Mesothelial cell of epicardium (in vitro differentiated cells): ENCODE measurements at places on chromosomes 11 and 22.

- DNase-seq = no peak
Measured at GRCh38 chr11:125139778-125140177, 24.8 kb upstream of the PKNOX2 start.

GRCh38 chr22:26892166-26893041, 235.0 kb downstream of the MIAT start:
- DNase-seq = no peak

- DNase-seq = no peak
Measured at GRCh38 chr11:614021-614622, 1.6 kb downstream of the IRF7 start.

- peak; percentile 66 for DNase-seq
Measured at GRCh38 chr11:10305262-10305963, 540 bp downstream of the ADM start.

- no peak for DNase-seq
Measured at GRCh38 chr11:12214751-12215150, 104.4 kb downstream of the MICAL2 start.

GRCh38 chr11:134751031-134751585, 339.1 kb upstream of the B3GAT1 start:
- DNase-seq = no peak

DNA sequence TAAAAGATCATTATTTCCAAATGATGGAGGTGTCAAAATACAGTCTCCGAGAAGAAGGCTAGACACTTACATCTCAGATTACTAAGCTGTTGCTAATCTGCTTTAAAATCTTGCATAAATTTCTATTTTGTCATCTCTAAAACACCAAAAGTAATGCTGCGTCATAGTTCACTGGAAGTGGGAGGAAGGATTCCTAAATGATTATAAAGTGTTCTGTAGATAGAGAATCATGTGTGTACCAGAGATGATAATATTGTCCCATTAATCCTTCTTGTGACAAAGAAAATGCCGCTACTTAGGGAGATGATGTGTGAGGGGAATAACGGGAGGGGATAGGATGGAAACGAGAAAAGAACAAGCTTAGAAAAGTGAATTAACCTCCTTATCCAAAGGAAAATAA, 268.6 kb downstream of the JRKL start:
- DNase-seq = no peak

- DNase-seq = no peak
Measured at GRCh38 chr11:134862105-134862502, 450.1 kb upstream of the B3GAT1 start.

- DNase-seq = peak; percentile 84
Measured at GRCh38 chr22:41448189-41448808, 1.7 kb upstream of the TOB2 start.

DNA sequence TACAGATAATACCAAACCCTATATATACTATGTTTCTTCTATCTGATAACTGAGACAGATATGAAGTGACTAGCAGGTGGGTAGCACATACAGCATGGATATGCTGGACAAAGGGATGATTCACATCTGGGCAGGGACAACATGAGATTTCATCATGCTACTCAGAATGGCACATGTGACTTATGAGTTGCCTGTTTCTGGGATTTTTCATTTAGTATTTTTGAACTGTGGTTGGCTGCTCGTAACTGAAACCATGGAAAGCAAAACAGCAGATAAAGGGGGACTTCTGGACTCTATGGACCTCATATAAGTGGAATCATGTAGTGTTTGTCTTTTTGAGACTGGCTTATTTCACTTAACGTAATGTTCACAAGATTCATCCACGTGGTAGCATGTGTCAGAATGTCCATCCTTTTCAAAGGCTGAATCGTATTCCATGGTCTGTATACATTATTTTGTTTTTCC, 883.0 kb downstream of the TBC1D22A start:
- no peak for DNase-seq

DNA sequence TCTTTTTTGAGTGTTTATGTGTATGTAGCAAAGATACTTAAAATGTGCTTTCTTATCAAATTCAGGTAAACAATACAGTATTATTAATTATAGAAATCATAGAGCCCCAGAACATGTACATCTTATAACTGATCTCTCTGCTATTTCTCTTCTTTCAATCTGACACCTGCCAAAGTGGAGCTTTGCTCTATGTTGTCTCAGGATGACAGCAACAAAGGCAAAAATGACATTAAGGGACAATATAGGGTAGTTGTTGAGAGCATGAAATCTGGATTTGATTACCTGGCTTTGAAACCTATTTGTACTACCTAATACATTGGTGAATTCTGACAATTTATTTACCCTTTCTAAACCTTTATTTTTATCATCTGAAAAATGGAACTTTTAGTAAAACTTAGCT, 7.0 kb downstream of the OR5J2 start:
- no peak for DNase-seq

DNA sequence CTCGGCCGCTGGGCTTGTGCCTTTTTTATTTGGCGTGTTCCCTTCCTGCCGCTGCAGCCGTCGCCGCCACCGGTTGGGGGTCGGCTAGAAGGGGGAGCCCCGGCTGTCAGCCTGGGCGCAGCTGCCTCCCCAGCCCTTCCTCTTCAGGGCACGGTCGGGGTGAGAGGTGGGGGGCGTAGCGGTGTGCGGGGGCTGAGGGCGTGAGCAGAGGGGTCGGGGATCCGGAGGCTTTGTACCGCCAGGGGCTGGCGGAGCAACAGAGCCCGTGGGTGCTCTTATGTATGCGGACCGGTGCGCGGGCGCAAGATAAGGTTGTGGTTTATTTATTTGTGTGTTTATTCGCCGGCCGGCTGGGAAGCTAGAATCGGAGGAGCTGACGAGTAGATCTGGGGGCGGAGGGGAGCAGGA, 477 bp downstream of the ZBTB16 start:
- no peak for DNase-seq

DNA sequence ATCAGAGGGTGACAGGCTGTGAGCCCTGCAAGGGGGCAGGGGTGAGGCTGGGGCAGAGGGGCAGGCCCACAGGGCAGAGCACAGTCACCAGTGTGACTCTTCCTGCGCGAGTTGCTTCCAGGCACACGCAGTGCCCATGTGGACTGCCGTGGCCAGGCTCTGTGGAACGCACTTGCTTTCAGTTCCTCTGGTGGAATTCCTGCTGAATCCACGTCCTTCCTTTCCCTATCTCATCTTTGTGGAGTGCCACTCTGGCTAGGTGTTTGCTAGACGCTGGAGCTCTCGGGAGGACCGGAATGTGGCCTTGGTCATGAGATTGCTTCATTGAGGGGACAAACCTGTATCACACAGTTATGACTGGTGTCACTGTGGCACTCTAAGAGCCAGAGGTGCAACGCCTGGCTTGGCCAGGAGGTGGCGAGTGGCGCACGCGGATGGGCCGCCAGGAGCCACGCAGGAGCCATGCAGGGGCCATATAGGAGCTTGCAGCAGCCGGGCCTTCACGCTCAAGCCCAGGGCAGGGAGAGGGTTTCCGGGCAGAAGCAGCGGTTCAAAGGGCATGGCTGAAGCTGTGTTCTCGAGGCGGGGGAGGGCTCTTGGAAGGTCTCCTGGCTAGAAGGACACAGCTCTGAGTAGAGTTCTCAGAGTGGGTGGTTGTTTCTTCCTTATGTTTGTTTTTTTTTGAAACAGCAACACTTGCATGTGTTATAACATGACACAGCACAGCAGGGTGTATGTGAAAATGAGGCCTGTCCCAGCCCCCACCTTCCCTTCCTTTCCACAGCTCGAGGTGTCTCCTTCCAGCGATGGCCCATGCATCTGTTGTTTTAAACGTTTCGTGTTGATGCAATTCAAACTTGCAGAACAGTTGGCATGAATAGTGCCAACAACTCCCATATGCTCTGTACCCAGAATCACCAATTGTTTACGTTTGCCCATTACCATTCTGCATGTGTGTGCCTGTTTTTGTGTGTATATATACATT, 36.2 kb downstream of the TBC1D22A start:
- peak; percentile 83 for DNase-seq

DNA sequence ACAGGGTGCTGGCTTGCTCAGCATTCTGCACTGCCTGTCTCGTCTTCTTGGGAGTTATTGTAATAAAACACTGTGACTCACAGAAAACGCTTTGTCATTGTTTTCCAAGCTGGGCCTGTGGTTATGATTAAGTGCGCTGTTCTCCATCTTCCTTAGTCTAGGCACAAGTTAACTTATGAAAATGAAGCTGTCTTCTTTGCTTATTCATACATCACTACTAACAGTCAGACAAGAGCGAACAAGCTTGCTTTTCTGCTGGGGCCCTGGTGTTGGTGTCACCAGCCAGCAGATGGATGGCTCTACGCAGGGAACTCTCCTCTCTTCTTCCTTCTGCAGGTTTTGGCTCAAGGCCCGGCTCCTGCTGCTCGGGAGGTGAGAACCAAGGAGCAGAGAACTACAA, 380.1 kb upstream of the SYN3 start:
- peak; percentile 61 for DNase-seq

DNA sequence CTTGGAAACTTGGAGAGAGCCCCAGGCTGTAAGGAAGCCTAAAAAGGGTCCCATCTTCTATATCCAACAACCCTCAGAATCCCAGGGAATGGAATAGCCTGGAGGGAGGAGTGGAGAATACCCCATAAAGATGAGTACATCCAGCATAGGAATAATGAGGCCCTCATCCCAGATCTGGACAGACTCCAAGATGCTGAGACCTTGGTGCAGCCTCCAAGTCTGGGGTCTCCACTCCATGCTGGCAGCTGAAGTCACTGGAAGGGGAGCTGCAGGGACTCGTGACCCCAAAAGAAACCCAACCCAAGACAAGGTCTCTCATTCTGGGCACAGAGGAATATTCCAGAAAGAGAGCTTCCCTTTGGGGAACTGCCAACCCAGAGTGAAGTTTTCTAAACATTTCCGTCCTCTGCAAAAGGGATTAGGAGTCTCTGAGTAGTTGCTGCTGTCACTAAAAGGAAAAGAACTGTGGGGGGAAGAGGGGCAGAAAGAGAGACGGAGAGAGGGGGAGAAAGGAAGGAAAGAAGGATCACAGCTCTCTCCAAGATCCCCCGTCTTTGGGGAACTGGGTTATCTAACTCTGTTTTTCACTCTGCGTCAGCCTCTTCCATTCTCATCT, 589 bp downstream of the SCGB1A1 start:
- no peak for DNase-seq

- DNase-seq = no peak
Measured at GRCh38 chr11:46808799-46809431, 37.2 kb downstream of the CKAP5 start.

DNA sequence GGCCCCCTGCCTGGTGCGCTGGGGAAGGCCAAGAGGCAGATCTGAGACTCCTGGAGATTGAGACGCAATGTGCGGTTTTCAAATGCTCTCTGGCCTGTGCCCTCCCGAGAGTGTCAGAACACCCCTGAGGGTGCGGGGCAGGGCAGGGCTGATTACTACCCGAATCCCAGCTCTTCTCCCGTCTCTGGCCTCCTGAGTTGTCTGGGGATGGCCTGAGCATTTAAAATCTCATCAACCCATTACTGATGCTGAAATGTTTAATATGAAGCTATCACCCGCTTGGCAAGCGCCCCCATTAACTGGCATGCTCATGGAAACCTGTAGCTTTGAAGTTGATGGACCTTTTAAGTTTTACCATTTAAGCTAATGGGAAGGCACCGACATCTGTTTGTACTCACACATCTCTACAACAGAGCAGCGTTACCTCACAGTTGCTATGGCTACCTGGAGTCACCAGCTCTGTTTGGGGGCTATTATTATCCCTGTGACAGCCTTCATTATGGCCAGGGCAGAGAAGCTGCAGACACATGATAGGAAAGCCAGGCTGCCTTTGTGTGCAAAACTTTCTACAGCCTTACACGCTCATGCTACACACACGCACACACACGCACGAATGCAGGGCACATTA, 3.6 kb upstream of the MB start:
- DNase-seq = no peak

DNA sequence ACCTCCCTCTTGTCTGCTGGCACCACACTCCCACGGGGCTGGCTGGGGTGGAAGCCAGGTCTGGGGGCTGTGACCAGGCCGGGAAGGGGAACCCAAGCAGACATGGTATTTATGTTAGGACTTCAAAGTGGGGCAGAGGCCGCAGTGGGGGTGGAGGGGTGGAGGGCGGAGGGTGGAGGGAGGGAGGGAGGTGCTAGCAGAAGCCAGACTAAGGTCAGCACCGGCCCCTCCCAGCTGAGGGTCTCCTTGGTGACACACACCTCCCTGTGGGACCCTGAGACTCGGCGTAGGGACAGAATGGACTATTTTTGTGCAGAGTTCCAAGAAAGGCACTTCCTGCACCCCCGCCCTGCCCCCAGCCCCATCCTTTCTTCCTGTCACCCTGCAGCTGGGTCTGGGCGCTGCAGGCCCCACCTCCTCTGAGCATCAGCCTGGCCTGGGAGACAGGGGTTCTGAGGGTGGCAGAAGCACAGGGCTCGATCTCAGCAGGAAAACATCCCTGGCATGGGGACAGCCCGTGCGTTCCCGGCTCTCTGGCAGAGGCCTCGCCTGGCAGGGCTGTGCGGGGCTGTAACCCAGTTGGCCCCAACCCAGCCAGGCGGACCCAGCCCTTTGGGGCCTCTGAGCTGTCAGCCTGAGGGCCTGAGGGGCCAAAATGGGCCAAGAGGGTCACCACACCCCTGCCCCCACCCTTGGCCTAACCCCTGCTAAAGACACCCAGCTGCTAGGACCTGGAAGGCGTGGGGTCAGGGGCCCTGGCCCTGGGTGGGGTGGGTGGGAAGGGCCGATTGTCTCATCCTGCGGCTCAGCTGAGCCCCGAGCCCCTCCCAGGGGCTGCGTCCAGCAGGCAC, 9.6 kb upstream of the CD248 start:
- no peak for DNase-seq

- no peak for DNase-seq
Measured at GRCh38 chr11:107385361-107385981, 72.2 kb downstream of the CWF19L2 start.

GRCh38 chr11:120689596-120690275, 178.2 kb downstream of the GRIK4 start:
- no peak for DNase-seq

GRCh38 chr11:75644946-75645345, 23.9 kb downstream of the MAP6 start:
- no peak for DNase-seq

GRCh38 chr11:3927129-3927796, 71.8 kb downstream of the STIM1 start:
- no peak for DNase-seq

GRCh38 chr11:44592125-44592940, 26.9 kb downstream of the CD82 start:
- no peak for DNase-seq

GRCh38 chr11:126440792-126441514, 85.5 kb downstream of the ST3GAL4 start:
- DNase-seq = peak; percentile 81

DNA sequence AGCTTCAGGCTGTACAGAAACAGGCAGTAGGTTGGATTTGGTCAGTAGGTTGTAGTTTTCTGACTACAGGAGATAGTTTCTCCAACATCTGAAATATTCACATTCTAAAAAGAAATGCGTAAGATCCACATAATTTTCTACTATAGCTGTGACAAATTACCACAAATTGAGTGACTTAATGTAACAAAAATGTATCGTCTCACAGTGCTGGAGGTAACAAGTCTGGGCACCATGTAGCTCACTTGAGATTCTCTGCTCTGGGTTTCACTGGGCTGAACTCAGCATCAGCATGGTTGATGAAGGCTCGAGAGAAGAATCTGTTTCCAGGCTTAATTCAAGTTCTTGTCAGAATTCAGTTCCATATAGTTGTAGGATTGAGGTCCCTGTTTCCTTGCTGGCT, 350.9 kb upstream of the CCDC179 start:
- no peak for DNase-seq

GRCh38 chr22:45642986-45643385, 28.6 kb upstream of the ATXN10 start:
- DNase-seq = no peak

- no peak for DNase-seq
Measured at GRCh38 chr11:48261600-48261999, 2.1 kb upstream of the OR4X1 start.
